ENCODE measurements at places on chromosomes 11 and 22.
A peak's percentile ranks its signal among the peaks of the same experiment; 100 is the strongest.

- no peak for DNase-seq
These were observed 34.0 kb upstream of the EIF3D start for GRCh38 chr22:36563001-36563400.

DNA sequence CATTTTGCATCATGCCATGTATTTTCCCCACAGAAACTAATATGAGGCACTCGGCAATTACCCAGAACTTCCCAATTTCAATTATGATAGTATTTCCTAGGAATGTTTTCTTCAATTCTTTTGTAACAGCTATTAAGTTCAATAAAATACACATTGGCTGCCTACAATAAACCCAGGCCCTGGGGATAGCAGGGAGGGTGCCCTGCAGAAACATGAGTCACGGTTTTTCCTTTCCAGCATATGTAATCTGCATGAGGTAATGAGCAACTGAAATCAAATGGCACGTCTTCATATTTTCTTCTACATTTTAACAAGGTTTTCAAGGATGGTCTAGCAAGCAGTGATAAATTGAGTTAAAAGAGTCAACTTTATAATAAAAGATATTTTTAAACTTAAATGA is 32.0 kb downstream of the GUCY1A2 start:
- peak; percentile 43 for DNase-seq

DNA sequence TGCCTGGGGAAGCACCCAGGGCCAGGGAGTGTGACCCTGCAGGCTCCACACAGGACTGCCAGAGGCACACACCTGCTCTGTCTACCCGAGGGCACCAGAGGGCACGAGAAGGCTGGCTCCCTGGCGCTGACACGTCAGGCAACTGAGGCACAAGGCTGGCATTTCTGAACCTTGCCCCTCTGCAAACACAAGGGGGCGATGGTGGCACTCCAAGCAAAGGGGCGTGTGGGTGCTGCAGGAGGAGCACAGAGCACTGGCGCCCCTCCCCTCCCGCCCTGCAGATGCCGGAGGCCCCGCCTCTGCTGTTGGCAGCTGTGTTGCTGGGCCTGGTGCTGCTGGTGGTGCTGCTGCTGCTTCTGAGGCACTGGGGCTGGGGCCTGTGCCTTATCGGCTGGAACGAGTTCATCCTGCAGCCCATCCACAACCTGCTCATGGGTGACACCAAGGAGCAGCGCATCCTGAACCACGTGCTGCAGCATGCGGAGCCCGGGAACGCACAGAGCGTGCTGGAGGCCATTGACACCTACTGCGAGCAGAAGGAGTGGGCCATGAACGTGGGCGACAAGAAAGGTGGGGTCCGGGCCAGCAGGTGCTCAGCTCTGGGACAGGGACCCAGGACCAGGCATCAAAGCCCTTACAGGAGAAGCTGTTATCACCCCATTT is 20.8 kb upstream of the TXNRD2 start:
- DNase-seq: peak; percentile 58

- no peak for DNase-seq
These were observed 373.7 kb downstream of the METTL15 start for GRCh38 chr11:28481616-28482480.

- peak; percentile 22 for DNase-seq
These were observed 13.6 kb upstream of the LGR4 start for GRCh38 chr11:27485930-27486773.

DNA sequence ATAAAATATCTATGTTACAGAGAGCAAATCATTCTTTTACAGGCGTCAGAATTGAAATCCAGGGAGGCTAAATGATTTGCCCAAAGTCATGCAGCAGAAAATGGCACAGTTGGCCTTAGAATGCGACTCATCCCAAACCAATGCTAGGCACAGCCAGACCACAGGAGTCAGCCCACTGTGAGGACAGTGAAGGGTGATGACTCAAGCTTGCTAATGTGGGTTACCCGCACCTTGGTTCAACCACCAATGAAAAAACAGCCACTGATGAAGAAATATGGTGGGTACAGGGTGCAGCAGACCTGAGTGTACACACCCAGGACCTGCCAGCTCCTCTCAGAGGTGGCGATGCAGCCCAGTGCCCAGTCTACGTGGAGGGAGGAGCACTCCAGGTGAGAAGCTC is 89.7 kb downstream of the ZC3H12C start:
- peak; percentile 71 for DNase-seq

DNA sequence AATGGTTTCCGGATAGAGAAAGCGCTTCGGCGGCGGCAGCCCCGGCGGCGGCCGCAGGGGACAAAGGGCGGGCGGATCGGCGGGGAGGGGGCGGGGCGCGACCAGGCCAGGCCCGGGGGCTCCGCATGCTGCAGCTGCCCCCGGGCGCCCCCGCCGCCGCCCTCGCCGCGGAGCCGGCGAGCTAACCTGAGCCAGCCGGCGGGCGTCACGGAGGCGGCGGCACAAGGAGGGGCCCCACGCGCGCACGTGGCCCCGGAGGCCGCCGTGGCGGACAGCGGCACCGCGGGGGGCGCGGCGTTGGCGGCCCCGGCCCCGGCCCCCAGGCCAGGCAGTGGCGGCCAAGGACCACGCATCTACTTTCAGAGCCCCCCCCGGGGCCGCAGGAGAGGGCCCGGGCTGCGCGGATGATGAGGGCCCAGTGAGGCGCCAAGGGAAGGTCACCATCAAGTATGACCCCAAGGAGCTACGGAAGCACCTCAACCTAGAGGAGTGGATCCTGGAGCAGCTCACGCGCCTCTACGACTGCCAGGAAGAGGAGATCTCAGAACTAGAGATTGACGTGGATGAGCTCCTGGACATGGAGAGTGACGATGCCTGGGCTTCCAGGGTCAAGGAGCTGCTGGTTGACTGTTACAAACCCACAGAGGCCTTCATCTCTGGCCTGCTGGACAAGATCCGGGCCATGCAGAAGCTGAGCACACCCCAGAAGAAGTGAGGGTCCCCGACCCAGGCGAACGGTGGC is 15.7 kb downstream of the PIK3IP1 start:
- no peak for DNase-seq

DNA sequence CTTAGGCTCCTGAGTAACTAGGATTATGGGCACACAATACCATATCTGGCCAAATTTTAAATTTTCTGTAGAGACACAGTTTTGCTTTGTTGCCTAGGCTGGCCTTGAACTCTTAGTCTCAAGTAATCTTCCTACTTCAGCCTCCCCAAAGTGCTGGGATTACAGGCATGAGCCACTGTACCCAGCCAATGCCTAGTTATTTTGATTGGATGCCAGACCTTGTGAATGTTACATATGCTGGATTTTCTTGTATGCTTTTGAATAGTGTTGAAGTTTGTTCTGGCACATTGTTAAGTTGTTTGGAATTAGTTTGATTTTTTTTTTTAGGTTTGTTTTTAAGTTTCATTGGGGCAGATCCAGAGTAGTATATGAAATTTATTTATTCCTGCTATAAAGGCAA is 110.7 kb upstream of the ANO5 start:
- no peak for DNase-seq
